Activated CD4-positive, alpha-beta T cell treated with anti-CD3 and anti-CD28 coated beads, Interleukin-10, Interleukin-2, amounts not matched to agents 100 ng/mL and 50 ng/mL, durations not matched to agents 16 hours and 8 hours (primary cell): ENCODE measurements at places on chromosomes 12 and 14.

GRCh38 chr14:62062645-62063044 lies 300.4 kb downstream of the SNAPC1 start:
- DNase-seq, result no peak

DNA sequence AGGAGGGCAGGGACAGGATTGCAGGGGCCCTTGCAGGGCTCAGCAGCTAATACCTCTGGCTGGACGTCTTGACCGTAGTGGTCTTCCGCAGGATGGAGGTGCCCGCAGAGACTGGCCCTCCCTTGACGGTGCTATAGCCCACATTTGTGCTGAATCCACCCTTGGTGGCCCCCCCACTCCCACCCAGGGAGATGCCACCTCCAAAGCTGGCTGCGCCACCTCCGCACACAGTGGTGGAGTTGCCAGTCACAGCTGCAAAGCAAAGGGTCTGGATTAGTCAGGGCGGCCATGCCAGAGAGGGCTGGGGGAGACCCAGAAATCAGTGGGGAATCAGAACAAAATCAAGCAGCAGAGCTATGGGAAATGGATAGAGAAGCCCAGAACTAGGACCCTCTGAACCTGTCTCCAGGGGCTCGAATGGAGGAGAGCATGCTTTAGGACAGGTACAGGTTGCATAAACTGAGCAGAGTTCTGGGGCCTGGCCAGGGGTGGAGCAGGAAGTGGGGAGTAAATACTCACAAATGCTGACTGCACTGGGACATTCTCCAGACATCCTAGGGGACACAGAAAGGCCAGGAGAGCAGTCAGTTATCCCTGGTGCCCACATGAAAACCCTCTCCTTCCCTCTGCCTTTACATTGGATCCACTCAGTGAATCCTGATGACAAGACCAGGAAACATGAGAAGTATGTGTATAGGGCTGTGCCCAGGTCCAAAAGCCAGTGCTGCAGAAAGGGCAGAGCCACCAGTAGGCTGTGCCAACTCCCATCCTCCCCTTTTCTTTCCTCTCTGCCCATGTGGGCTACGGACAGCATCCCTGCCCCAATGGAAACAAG lies 8.1 kb upstream of the KRT4 start:
- no peak for DNase-seq

- DNase-seq, result no peak
Measured at GRCh38 chr14:29339494-29340172, 573.0 kb downstream of the FOXG1 start.

DNA sequence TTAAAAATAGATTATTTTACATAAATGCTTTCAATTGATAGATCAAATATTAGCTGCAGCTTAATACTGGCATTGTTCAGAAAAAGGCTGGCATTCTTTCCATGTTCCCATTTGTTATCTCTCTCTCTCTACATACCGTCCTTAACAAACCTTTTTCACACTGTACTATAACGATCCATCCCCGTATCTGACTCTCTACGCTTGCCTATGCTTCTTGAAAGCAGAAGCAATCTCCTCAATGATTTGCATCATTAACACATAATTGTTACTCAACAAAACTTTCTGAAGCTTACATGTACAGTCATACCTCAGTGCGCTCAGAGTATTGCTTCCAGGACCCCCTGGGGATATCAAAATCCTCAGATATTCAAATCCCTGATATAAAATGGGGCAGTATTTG lies 89.7 kb downstream of the TMTC1 start:
- DNase-seq, result no peak

DNA sequence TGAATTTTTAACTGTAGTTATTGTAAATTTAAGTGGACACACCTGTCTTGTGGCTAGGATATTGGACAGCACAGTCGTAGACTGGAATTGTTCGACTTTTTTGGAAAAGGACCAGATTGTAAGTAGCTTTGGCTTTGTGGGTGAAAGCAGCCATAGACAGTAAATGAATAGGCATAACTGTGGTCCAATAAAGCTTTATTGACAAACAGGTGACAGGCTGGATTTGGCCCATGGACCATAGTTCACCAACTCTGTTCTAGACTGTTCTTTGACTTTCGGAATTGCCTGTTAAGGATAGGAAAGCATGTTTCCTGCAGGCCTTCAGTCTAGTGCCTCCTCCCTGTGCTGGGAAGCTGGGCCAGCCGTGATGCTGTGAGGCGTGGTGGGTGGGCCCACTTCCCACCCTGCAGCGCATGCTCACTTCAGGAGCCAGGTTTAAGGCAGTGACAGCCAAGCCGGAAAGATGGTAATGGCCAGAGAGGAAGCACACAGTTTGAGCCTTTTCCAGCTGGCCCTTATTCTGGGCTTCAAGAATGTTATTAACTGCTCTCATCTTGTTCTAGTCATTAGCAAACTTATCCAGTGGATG lies 51.8 kb downstream of the PPP2R5C start:
- peak; percentile 16 for DNase-seq

GRCh38 chr12:80598004-80598606 lies 109.3 kb upstream of the MYF6 start:
- no peak for DNase-seq

DNA sequence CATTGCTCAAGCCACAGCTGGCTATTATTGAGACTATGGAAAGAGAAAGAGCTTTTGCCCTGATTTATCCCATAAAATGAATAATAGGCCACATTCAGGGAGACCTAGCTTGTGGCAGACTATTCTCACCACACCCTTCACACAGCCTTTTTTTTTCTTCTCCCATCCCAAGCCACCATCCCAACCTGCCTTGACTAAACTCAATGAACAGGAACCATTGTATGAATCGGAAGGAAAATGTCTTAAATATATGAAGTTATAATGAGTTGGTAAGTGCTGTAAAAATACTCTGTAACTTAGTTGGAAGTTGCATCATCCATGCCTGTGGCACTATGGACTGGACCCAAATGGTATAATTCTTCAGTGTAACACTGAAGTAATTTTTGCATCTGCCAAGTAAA lies 338.4 kb downstream of the RAD51B start:
- DNase-seq, result no peak

GRCh38 chr12:40473962-40474361 lies 218.3 kb upstream of the CNTN1 start:
- DNase-seq, result no peak

DNA sequence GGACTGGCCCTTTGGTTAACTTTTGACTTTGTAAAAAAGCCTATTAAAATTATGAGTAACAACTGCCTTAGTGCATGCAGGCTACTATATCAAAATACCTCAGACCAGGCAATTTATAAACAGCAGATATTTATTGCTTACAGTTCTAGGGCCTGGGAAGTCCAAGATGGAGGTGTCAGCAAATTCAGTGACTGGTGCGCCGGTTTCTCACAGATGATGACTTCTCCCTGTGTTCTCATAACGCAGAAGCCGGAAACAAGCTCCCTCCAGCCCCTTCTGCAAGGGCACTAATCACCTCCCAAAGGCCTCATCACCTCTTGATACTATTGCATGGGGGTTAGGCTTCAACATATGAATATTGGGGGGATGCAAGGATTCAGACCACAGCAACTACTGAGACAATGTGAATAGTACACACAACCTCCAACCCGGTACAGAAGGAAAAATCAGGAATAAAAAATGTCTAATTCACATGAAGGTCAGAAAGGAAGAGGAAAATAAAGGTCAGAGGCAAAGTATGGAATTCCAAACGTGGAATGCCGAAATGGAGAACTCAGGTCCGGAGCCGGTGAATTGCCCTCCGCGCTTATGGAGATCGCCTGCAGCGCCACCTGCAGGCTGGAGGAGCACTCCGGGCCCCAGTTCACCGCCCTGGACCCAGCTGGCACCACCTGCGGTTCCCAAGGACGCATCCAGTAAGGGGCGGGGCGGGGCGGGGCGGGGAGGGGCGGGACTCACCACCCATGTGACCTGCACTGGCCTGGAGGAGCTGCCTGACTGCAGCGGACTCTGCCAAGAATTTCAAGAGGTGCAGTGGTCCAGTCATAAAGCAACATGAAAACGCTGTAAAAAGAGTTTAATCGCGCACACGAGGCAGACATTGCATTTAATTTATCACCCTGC lies 203.4 kb downstream of the KIF26A start:
- DNase-seq, result peak; percentile 52

DNA sequence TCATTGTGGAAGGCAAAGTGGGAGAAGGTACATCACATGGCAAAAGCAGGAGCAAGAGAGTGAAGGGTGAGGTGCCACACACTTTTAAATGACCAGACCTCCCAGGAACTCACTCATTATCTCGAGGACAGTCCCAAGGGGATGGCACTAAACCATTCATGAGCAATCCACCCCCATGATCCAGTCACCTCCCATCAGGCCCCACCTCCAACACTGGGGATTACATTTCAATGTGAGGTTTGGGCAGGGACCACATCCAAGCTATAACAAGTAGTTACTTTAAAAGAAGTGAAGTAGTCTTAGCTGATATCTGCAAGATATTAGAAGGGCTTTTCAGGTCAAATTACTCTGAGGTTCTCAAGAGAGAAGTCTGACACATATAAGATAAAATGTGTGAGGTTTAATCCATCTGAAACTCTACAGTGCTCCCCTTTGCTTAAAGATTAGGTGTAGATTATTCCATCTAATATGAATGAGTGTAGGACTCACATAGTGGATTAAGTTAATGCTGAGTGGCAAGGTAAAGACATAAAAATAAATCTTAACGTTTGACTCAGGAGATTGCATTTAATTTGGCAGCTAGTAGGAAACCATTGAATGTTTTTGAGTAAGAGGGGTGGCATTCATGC lies 130.8 kb downstream of the TMX1 start:
- DNase-seq, result no peak

DNA sequence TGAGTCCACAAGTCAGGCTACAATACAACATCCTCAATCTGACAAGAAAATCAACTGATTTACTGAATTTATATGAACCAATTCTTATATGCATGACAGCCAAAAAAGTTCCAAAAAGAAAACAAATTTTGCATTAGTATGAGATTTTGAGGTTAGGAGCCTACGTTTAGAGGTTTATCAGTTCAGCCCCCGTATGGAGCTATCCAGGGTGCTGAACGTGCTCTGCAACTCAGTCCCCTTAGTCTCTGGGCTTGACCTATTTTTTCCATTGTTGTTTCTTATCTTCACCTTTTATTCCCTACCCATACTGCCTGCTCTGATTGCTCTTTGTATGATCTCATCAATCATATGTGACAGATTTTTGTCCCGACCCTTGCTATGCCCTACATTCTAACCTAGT lies 693.0 kb downstream of the NRXN3 start:
- peak; percentile 16 for DNase-seq

GRCh38 chr12:110344657-110345056 lies 58.9 kb downstream of the ANAPC7 start:
- no peak for DNase-seq

DNA sequence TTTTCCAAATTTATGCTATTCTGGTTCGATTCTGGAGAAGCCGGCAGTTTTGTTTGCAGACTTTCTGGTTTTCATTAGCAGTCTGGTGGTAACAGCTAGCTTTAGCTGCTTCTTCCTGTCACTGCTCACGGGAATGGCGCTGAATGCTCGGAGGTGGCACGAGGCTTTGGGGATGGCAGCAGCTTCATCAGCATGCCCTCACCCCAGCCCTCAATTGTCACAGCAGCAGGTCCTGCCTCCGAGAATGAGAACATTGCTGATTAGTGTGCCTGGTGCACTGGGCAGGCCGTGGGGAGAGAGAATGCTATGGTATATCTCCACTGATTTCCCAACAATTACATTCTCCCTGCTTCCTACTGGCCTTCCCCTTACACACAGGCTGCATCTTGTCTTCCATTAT lies 73.6 kb downstream of the SAMD4A start:
- DNase-seq, result no peak

- no peak for DNase-seq
Measured at GRCh38 chr14:63046339-63047268, 1.3 kb upstream of the KCNH5 start.

DNA sequence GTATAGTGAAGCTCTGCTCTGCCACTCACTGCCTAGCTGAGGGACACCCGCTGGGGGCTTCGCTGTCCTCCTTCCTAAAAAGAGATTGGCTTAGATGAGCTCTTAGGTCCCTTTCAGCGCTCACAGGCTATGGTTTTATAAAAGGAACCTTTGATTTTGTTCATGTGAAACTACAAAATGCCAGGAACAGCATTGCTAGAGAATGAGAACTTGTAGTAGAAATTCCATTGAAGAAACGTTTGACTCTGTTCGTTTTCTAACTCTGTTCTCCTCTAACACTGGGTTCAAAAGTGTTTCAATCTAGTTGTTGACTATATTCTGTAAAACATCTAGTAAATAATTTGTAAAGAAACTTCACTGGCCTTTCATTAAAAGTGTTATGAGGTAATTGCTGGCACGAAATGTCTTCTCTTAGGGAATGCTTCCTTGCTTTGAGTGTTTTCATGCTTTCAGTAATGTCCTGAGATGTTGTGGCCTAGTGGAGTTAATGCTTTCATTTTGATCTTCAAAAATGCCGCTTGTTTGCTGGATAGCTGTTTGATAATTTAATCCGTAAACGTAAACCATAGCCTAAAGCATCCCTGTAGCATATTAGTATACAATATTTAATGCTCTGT lies 1.6 kb downstream of the MARK3 start:
- DNase-seq, result no peak

GRCh38 chr12:105954951-105955931 lies 183.5 kb downstream of the NUAK1 start:
- DNase-seq, result no peak
